ENCODE measurements at places on chromosomes 11 and 22.

GRCh38 chr11:6232899-6233298 is 1.5 kb downstream of the FHIP1B start:
- no peak for DNase-seq

GRCh38 chr11:19093976-19094375 is 23.0 kb upstream of the ZDHHC13 start:
- DNase-seq = no peak

GRCh38 chr11:75337195-75337654 is 14.2 kb downstream of the ARRB1 start:
- no peak for DNase-seq

- DNase-seq = no peak
Observed at GRCh38 chr22:50211147-50211546, 10.3 kb downstream of the SELENOO start.

DNA sequence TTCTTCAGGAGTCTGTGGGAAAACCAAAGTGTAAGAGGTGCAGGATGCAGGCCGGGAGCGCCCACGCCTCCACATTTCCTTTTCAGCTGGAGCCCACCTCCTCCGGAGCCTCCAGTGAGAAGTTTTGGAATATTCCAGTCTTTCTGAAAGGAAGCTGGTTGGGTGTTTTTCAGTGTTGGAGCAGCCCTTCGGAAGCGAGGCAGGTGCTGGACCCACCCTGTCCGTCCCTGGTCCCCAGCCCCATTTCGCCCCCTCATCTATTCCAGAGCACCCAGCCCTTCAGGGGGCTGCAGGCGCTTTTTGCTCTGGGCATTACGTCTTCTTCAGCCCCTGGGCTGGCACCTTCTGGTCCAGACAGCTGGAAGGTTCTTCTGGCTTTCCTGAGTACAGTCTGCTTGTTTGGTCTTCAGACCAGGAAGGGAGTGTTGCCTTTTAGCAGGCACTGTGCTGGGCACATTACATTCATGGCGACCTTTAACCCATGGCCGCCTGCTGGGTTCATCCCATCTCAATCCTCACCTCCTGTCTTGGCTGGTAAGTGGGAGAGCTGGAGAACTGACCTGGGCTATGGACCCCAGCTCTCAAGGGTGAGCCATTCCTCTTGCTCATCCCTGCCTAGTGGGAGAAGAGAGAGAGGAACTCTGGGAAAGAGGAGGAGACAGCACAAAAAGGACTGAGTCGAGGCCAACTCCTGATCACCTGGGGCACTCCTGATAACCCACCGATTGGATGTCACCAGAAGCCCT is 710 bp upstream of the THY1 start:
- no peak for DNase-seq

DNA sequence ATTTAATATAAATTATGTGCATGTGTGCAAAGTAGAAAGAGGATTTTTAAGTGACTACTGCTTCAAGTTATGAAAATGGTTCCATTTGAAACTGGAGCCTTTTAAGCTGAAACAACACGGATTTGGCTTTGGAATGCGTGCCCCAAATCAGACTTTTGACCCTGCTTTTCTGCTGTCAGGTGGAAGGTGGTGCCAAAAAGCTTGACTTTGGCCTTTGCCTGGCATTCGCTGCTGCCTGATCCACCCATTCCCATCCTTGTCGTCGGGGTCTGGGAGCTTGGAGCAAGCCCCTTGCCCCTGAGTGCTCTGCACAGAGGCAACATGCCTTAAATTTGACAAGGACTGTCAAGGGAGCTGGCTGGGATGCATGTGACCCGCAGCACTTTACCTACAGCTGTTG is 335.3 kb upstream of the SYN3 start:
- no peak for DNase-seq

GRCh38 chr22:29587938-29588699 is 7.2 kb upstream of the NIPSNAP1 start:
- no peak for DNase-seq

DNA sequence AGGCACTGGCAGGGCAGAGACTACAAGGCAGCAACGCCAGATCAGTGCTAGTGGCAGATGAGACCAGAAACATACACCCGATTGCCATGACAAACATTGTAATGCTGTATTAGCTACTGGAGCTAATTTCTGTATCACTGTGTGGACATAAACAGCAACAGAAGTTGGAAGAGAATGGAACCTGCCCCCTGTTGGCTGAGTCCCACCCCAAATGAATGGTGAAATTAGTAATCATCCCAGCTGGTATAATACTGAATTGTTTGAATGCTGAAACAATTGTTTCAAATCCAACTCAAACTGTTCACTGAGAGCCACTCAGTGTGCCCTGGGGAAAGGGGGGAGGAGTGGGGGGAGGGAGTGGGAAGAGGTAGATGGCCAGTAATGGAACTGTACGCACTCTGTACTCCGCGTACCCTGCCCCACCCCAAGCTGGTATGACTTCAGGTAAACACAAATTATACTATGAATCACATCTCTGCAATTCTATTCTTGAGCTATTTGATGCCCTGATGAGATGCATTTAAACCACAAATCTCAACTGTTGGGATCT is 11.2 kb upstream of the BIRC3 start:
- DNase-seq = no peak

- DNase-seq = no peak
Observed at GRCh38 chr11:14320020-14320419, 39.0 kb downstream of the RRAS2 start.

DNA sequence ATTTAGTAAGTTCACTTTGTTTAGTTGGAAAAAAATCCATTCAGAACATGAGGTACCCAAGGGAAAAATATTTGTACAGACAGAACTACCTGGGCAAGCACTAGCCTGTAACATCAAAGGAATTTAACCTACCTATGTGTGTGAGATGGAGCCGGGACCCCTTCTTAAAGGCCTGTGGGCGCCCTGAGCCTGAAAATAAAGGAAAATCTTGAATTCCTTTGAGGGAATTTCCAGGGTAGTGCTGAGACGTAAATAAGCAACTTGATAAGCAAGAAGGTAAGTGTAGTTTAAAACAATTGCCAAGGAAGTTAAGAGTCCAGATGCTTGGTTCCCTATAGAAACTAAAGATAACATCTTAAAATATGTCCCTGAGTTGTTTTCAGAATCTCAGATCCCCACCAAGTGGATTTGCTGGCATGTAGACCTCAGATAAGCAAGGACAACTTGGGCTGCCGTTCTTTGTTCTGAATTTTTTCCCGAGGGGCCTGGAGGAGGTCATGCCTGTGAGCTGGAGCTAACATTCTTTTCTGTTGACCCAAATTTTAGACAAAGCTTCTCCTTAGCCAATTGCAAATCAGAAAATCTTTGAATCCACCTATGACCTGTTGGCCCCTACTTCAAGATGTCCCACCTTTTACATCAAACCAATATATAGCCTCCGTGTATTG is 31.0 kb downstream of the MED17 start:
- no peak for DNase-seq

DNA sequence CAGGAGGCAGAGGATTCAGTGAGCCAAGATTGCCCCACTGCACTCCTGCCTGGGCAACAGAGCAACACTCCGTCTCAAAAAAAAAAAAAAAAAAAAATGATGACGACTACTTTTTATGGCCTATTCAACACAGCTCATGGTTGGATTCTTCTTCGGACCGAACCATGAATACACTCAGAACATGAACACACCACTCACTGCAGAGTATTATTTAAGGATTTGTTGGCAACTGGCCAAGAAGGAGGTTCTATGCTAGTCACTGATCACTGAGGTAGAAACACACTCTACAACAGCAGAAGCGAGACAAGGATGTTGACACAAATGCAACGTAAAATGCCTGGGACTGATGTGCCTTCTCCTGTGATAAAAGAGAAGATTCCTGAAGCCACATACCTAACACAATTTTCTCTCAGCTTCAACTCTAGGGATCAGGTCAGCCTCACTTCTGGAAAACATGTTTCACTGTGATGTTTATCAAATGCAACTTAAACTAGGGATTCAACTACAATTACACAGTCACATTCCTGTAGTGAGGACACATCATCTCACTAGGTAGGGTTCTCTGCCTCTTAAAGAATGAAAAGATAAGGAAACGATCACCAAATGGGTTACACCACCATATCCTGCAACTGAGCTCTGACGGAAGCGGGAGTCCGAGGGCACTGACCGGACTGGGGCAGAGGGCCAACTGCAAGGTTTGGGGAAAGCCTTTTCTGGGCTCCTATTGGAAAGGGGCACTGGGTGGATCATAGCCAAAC is 82.5 kb downstream of the SGSM3 start:
- no peak for DNase-seq

DNA sequence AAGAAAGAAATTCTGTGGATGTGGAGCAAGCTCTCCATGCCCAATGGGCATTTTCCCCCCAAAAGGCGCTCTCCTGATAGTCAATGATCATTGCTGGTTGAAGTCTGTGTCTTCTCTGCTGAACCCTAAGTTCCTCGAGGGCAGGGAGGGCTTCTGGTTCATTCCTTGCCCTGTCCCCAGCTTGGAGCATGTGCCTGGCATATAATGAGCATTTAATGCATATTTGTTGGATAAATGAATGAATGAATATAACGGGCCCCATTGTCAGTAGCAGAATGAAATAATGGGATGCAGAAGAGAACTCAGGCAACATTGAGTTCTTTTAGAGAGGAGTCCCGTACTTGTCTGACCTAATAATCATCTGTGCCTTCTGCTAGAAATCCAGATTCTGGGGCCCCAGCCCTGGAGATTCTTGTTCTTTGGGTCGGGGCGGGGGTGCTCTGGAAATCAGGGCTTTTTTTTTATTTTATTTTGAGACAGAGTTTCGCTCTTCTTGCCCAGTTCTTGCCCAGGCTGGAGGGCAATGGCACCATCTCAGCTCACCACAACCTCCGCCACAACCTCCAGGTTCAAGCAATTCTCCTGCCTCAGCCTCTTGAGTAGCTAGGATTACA is 64.4 kb downstream of the CD82 start:
- no peak for DNase-seq

DNA sequence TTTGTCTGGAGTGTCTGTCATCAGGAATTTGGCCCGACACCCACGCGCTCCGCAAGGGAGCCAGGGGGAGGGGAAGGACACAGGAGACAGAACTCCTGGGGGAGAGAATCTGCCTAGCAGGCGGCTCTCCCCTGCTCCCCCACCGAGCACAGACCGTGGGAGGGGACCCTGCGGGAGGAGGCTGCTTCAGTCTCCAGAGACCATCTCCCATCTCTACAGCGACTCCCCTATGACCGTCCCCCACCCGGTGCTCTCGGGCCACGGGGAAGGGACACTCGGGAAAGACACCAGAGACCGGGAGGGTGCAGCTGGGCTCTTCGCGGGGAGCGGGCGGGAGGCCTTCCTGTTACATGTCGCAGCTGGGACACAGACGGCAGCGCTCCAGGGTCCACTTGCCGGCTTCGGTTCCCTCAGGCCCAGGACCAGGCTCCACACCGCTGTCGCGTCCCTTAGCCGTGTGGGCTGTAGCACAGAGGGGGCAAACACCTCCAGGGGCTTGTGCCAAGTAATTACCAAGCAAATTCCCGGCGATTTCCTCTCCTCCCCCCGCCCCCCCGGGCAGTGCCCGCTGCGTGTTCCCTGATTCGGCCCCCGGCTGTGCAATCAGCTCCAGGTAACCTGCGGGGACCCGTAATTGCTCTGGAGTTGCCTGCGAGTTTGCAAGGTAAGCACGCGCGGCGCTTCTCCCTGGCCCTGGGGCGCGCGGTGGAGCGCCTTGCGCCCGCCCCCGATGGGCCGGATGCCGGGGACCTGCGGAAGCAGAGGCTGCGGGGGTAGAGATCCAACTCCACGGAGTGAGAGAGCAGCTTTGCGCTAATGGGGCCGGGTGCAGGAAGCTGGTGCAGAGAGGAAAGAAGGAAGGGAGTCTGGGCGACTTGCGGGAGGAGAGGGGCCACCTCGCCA is 155.1 kb upstream of the CADM1 start:
- DNase-seq = no peak

Measured in activated CD8-positive, alpha-beta memory T cell treated with anti-CD3 and anti-CD28 coated beads, Interleukin-2, amount 50 U/mL, for 4 hours (primary cell).